ENCODE measurements at places on chromosomes 5 and 9.

- DNase-seq = no peak
Measured at GRCh38 chr5:8606231-8606630, 737.3 kb downstream of the MTRR start.

DNA sequence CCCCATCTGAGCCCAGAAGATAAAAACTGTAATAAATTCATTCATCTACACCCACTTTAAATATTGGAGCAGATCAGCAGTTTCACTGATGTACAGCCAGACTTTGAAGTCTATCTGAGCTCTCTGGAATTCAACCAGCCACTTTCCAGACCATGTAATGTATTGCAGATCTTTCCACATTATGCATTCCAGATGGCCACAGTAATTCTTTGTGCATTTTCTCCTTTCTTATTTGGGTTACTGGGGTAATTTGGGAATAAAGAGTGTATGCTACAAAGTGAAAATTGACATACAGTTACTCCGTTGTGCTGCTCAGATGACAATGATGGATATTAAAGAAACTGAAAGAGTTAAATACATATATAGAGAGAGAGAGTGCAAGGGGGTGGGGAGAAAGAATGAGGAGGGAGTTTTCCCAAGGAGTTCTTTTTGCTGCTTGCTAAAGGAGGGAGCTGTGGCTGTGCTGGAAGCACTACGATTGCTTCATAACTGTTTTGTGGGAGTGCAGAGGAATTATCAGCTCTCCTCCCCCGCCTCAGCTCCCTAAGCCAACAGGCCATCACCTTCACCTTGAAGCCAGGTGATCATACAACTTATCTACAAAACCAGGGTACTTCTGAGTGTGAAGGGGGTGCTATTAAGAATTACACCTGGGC is 152.8 kb downstream of the GAS1 start:
- no peak for DNase-seq

DNA sequence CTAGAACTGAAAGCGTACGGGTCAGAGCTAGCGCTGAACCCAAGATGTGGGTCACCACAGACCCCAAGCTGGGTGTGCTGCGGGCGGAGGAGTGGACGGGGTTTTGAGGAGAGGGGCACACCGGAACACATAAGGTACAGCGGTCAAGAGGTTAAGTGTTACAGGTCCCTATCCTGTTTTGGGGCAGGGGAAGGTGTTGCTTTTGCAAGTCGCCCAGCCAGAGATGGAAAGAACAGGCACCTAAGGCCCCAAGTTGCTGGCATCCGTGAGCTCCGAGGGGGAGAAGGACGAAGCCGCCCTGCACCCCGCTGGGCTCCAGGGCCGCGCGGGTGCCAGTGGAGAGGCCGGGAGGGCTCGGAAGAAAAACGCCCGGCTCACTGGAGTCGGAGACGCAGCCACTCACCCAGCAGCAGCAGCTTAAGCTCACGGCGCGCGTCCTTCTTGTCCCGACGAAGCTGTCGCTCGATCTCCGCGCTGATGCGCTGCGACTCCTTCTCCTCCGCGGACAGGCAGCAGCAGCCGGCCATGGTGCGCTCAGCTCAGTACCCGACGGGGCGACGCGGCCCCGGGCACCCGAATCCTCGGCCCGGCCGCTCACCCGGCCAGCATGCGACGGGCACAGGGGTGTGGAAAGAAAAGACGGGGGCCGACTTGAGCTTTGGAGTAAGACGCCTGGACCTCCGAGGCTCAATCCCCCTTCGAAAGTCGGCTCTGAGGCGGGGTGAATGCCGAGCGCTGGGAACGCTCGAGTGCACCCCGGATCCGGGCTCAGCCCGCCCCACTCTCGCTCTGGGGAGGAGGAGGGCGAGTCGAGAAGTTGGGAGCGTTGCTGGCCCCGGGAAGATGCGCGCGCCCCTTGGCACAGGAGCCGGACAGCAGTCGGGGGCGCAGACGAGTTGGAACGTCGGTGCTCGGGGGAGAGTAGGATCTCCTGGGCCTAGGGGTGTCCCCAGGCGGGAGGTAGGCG is 572 bp downstream of the GNA14 start:
- DNase-seq = no peak

DNA sequence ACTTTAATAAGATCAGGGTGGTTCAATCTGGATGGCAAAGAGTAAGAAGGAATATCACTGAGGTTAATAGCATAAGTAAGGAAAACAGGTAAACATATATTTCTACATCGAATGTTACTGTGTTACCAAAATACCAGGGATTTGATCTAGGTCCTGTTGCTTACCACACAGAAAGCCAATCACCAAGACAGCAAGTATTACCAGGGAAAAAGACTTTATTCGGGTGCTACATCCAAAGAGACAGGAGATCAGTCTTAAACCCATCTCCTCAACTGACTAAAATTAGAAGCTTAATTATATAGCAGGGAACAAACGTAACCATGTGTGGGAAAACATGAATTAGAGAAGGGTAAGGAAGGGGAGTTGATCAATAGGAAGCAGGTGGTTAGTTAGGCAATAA is 500.1 kb downstream of the EFNA5 start:
- no peak for DNase-seq

DNA sequence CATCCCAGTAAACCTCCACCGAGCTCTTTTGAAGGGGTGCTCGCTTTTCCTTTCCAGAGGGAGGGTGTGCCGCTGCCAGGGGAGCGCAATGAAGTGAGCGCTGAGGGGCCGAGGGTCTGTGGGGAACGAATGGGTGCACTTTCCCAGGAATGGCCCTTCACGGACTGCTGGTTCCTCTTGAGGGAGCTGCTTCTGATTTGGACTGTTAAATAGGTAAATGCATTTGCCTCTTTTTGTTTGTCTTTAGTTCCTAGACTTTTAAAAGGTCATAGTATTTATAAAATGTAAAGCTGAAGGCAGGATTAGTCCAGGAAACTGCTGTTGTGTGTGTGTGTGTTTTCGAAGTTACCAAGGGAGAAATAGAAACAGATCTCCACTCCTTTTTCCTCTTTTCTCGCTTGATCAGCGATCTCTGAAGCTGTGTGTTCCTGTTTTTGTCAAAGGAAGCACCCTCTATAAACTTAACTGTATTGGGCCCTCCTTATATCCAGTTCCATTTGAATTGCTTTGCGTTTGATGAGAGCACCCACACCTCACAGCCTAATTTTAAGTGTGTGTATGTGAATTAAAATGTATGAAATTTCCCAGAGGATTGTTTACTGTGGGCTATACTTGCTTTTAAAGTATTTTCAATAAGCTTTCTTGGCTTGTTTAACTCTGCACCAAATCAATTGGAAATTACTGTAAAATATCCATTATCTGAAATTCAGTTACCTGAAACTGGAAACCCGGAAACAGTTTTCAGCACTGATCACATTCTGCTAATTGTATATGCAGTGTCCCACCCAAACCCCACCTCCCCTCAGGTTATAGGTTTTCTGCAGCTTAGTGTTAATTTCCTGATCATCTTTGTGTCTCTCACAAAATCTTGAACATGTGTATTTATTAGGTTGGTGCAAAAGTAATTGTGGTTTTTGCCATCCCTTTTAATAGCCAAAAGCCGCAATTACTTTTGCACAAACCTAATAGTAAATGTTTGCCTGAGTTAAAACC is 966 bp downstream of the SNX2 start:
- DNase-seq = no peak

DNA sequence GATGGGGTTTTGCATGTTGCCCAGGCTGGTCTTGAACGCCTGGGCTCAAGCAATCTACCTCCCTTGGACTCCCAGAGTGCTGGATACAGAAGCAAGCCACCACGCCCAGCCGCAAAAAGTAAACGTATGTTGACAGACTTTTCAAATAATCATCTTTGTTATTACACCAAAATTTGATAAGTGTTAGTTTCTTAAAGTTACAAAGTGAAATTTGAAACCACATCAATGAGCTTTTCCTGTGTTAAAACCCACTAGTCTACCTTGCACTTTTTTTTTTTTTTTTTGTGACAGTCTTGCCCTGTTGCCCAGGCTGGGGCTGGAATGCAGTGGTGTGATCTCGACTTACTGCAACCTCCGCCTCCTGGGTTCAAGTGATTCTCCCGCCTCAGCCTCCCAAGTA is 29.9 kb downstream of the SPACA9 start:
- no peak for DNase-seq

DNA sequence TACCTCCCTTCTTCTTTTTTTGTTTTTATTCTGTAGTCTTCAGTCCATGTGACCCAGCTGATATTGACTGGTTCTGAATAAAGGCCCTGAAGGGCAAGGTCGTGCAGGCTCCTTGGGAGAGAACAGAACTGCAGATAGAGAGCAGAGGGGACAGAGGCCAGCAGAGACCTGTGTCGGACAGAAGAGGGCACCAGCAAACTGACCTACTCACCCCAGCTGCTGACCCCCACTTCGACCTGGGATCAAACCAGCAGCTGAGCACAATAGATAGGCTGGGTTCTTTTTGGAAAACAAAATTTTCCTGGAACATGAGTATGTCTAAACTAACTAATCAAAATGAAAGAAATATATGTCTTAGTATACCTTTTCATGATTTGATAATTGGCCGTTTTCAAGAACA is 695.1 kb downstream of the NR2F1-AS1 start:
- DNase-seq = no peak

DNA sequence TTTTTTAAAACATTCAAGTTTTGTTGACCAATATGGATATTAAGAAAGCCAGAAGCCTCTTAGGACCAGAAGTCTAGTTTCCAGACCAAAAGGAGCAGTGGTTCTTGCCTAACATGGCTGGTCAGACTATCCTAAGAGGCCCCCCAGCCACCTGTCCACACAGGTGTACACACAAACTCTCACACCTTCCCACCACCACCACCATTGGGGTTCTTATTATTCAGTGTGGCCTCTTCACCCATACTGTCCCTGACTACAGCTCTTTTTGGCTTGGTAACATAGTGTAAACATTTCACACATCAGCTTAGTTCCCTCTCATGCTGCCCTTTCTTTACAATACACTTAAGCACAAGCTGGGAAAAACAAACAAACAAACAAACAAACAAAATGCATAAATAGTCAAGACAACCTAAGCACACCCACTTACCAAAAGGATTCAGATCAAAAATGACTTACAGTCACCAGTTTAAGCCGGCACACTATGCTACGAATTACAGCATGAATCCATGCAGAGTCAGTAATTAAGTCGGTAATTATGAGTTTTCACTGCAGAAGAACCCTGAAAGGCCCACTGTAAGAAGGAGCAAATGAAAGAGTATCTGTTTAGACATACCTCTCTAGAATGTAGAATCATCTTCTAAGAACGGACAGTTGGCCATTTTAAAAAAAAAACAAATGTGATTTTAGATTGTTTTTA is 9.5 kb downstream of the LHFPL2 start:
- no peak for DNase-seq
